ENCODE measurements at places on chromosomes 16 and 17.

- DNase-seq = no peak
Measured at GRCh38 chr16:58460219-58460610, 39.7 kb upstream of the NDRG4 start.

DNA sequence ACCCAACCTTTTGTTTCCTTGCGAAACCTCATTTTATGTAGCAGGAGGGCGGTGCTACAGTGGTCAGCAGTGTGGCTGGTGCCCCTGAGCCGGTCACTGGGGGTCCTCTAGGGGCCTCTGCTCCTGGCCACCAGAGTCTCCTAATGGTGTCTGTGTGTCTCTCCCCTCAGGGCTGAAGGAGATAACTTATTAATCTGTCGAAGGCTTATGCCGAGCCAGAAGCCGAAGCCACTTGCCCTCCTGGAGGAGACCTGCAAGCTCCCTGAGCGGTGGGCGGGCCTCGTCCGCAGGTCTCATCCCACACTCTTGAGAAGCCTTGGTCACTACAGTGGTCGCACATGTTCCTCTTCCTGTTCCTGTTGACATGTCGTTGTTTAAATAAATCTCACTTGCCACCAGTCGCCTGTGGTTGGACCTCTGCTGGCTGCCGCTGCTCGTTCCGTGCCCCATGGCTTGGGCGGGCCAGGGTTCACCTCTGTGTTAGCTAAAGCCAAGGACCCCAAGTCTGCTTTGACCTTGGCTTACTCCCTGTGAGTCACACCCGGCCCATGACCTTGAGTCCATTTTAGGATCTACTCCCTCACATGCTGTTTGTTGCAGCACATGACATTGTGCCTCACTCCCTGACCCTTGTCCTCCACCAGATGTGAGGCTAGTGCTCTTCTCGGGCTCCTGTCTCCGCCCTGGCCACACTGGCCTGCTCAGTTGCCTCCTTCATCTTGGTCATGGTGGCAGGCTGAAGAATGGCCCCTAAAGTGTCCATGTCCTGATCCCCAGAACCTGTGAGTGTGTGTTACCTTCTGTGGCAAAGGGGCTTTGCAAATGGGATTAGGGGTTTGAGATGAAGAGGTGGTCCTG lies 38.7 kb upstream of the AQP8 start:
- DNase-seq = no peak

DNA sequence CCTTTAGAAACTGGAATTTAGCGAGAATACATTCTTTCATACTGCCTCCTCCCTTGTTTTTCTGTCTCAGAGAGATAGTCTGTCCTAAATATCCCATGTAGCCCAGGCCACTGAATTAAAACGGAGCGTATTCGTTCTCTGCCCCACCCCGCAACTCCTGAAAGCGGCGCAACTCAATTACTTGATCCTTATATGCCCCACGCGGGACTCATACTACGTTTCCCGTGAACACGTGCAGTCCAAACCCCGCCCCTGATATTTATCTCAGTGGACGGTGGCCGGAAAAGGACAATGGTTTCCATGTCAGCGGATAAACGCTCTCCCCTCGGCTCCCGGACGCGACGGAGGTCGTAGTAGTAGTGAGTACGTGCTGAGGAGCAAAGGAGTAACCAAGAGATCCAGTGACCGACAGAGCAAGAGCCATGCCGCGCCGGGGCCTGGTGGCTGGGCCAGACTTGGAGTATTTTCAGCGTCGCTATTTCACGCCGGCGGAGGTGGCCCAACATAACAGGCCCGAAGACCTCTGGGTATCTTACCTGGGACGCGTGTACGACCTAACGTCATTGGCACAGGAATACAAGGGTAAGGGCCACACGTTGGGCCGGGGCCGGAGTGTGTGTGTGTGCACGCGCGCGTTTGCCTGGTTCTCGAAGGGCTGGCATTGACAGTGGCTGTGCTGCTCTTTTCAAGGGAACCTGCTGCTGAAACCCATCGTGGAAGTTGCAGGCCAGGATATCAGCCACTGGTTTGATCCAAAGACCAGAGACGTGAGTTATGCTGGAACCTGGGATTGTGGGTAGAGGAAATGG lies at the start of gene CYB5D1:
TSS of gene CYB5D1 (plus strand) at position 291 of the 809 bp plus-strand sequence. CDS start at position 423, 132 bp downstream.
- peak; percentile 87 for DNase-seq

- no peak for DNase-seq
Measured at GRCh38 chr17:51298508-51299371, 38.4 kb downstream of the UTP18 start.

- no peak for DNase-seq
Measured at GRCh38 chr17:57309479-57309878, 53.2 kb downstream of the MSI2 start.

DNA sequence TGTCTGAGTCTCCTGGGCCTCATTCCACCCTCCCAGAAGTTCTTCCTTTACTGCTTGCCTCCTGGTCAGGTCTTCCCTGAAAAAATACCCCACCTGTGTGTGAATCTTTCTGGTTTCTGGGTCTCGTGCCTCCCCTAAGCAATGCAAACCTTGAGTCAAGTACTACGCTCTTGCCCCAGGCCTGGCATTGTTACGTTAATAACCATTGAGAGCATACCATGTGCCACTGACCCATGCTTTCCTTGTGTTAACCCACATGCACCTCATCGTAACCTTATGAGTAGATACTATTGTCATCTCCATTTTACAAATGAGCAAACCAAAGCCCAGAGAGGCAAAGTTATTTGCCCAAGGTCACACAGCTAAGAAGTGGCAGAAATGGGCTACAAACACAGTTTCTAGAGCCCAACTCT lies 25.4 kb upstream of the TOB1 start:
- no peak for DNase-seq

GRCh38 chr17:50426814-50427787 lies 1.1 kb downstream of the ACSF2 start:
- no peak for DNase-seq

DNA sequence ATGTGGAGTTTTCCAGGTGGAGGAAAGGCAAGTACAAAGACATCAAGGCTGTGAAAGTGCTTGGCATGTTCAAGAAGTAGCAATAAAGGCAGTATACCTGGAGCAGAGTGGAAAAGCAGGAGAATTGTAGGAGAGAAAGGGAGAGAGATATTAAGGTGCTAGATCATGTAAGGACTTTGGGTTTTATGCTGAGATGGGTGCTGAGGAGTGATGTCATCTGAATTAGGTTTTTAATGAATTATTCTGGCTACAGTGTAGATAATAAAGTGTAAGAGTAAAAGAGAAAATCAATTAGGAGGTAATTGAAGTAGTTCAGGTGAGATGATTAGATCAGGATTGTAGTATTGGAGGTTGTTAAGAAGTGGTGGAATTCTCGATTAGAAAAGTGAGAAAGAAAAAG lies 34.0 kb downstream of the NFAT5 start:
- DNase-seq = no peak

- DNase-seq = no peak
Measured at GRCh38 chr17:80528536-80528935, 16.1 kb upstream of the RPTOR start.

DNA sequence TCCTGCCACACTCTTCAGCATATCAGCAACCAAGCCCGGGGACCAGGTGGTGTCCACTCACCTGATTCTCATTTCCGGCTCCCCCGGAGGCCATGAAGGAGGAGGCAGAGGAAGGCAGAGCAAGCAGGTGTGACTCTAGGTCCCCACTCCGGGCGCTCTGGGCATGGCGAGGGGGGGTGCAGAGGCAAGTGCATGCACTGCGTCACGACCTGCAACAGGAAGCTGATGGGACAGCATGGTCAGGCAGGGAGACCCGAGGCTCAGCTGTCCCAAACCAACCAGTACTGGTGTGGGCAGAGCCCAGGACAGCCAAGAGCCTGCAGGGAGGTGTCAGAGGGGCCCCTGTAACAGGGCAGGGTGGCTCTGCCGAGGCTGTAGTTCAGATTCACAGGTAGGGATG lies 2.1 kb upstream of the ENGASE start:
- DNase-seq = no peak

DNA sequence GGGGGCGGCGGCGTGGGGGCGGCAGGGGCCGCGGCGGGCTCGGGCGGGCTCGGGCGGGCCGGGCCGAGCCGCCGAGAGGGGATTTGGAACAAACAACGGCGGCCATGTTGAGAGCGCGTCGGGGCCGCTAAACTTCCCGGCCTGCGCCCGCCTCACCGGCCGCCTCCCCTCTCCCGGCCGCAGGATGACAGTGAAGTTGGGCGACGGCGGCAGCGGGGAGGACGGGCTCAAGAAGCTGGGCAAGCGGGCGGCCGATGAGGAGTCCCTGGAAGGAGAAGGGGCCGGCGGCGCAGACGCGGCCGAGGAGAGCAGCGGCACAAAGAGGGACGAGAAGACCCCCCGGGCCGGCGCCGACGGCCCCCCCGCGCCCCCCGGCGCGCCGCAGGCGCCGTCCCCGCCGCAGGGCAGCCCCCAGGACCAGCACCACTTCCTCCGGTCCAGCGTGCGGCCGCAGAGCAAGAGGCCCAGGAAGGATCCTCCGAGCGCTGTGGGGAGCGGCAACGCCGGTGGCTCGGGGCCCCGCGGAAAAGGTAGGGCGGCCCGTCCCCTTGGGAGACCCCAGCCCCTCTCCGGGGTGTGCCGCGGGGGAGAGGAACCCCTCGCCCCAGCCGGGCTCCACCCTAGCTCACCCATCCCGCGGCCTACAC lies 2.4 kb downstream of the CRAMP1 start:
- no peak for DNase-seq

- DNase-seq = no peak
Measured at GRCh38 chr16:14041164-14041563, 30.0 kb upstream of the MRTFB start.

GRCh38 chr16:4404247-4404966 lies 12.0 kb downstream of the CORO7 start:
- no peak for DNase-seq

DNA sequence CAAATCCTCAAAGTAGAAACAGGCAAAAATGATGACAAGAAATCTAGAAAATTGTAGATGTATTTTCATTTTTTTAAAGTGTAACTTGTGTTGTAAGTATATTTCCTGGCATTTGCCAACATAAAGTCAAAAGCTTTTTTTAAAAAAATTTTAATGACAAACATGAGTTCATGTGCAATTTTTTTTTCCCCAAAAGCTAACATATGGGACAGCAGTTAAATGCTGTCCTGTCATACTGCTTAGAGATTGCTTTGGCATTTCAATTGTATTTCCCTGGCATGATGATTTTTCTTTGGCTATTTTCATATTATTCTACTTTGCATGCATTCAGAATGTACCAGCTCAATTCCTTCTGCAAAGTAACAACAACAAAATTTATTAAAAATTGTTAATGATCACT lies 24.5 kb upstream of the CPPED1 start:
- DNase-seq = no peak

- DNase-seq = no peak
Measured at GRCh38 chr17:31437720-31438400, 46.4 kb downstream of the RAB11FIP4 start.

DNA sequence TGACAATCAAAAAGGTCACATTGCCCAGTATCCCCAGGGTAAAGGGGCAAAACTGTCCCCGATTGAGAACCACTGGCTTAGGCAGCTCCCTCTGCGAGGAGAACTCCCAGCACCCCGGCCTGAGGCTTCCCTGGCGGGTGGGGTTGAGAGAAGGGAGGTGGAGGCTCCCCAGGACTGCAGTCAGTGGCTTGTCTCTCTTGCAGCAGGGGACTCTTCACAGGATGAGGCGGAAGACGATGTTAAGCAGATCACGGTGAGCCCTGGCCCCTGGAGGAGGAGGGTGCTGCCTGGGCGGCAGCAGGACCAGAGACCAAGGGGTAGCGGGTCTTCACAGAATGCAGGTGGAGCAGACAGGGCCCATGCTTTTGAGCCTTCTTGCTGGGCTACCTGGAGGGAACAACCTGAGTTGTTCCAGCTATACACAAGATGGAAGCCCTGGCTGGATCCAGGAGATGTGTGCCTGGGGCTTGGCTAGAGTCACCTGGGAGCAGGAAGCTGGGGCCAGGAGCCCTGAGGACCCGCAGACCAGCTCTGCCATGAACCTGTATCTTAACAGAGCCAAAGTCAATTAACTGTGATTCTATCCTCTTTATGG lies 16.8 kb downstream of the POLR3E start:
- DNase-seq = no peak

DNA sequence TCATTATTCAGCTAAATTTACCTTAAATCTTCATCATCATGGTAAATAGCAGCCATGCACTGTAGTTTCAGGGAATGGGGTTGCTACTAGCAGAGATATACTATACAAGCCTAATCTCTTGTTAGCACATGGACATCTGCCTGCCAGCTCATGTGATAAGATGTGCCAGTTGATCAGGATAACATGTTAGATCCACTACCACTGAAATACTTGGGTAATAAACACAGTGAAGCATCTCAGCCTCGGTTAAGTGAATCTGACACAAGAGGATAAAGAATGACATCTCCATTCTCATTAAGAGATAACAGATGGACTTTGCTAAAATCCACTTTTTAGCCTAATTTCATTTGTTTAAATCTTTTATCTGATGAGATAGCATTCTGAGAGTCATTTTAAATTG lies 256.1 kb downstream of the CDH8 start:
- no peak for DNase-seq

DNA sequence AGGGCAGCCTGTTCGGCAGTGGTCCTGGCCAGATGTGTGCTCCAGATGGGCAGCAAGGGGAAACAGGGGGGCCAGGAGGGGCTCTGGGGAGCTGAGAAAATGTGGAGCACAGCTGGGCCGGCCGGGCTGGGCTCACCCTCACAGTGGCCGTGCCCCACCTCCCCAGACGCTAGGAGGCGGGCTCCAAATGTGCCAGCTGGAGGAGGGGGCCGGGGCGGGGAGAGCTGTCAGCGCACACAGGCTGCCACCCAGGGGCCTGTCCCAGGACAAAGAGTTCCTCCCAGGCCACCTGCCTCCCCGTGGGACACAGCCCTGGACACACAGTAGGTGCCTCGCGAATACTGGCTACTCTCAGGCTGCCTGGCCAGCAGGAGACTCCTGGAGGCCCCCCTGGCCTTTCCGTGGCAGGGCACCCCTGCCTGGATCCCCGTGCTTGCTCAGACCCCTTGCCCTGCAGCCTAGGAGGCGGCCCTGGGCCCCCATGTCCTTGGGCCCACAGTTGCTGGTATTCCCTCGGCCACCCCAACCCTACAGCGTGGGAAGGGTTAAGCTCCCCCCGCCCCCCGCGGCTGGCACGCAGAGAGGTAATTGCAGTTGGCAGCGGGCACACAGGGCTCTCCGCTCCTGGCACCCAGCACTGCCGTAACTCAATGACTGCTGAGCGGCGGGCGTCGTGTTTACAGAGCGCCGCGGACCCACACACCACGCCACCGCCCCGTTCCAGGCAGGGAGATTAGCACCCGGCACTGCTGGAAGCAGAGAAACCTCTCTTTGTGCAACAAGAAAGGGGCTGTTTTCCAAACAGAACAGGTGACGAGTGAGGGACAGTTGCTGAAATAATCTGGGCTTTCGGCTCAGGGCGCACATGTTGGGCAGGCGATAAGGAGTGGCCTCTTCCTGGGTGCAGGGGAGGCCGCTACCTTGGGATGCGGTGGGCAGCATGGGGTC lies 32.2 kb downstream of the BAHCC1 start:
- no peak for DNase-seq

- DNase-seq = no peak
Measured at GRCh38 chr16:9415545-9415944, 324.1 kb downstream of the HAPSTR1 start.

- DNase-seq = no peak
Measured at GRCh38 chr16:2954656-2955381, 9.3 kb upstream of the KREMEN2 start.

- no peak for DNase-seq
Measured at GRCh38 chr17:1658100-1658499, 8.4 kb upstream of the RILP start.
